Right lung (tissue), 10 donors: ENCODE measurements at places on chromosomes 12 and 14. TPM values are rescaled to one million over a fixed set of nuclear protein-coding genes. Genes with fewer than 3 reads are reported as not detected.

GRCh38 chr12:106527356-106527755 is 55.4 kb upstream of the RFX4 start:
- DNase-seq = no peak

Gene GLT1D1
- 2.9 TPM for polyA plus RNA-seq

GRCh38 chr12:47903927-47904712 is 674 bp downstream of the VDR start:
- DNase-seq = no peak

DNA sequence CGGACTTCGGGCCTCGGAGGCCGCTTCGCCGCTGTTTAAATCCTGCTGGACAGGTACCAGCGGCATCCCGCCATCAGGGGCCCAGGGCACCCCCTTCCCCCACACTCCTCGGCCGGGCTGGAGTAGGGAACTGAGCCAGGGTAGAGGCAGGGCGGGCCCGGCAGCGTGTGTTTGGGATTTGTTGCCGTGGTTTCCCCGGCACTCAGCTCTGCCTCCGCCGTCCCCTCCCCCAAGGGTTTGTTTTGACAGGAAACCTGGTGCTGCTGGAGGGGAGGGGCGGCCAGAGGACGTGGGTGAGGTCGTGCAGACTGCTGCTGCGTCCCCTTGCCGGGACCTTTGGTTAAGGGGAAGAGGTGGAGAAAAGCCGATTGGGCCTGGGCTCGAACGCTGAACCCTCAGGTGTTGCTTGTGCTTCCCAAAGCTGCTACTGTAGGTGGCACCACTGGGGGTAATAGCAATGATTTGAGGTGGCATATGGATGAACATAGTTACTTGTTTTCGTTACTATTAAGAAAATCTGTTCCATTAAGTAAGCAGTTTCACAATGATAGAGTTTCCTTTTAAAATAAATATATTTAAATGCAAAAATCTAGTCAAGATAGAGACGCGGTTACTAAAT is 778 bp downstream of the TCP11L2 start:
- DNase-seq = peak; percentile 89
